Vagina (tissue), 2 donors: ENCODE measurements at places on chromosomes 6 and 20. TPM values are rescaled to one million over a fixed set of nuclear protein-coding genes. Genes with fewer than 3 reads are reported as not detected.
A peak's percentile ranks its signal among the peaks of the same experiment; 100 is the strongest.

Gene PAK5
- total RNA-seq = 0.25 TPM

Gene MYCT1
- total RNA-seq = 8.3 TPM

Gene ATRN
- 22.8 TPM for total RNA-seq

Gene KIF6
- not detected for total RNA-seq

Gene ADAT2
- total RNA-seq = 5.9 TPM

- H3K4me3 ChIP-seq = no peak overlapping the region
- no peak for DNase-seq
- H3K4me1 ChIP-seq = peaks cover 41% of the 10 kb centered on the region
- no peaks in the 10 kb centered on the region for H3K36me3 ChIP-seq
Measured at GRCh38 chr6:52535711-52536423, 41.0 kb downstream of the TRAM2 start.

- DNase-seq = no peak
- H3K27me3 ChIP-seq = no peaks in the 10 kb centered on the region
- no peak overlapping the region for H3K4me3 ChIP-seq
- no peaks in the 10 kb centered on the region for H3K36me3 ChIP-seq
- no peaks in the 10 kb centered on the region for H3K4me1 ChIP-seq
Measured at GRCh38 chr20:921068-921467, 4.9 kb upstream of the ANGPT4 start.

DNA sequence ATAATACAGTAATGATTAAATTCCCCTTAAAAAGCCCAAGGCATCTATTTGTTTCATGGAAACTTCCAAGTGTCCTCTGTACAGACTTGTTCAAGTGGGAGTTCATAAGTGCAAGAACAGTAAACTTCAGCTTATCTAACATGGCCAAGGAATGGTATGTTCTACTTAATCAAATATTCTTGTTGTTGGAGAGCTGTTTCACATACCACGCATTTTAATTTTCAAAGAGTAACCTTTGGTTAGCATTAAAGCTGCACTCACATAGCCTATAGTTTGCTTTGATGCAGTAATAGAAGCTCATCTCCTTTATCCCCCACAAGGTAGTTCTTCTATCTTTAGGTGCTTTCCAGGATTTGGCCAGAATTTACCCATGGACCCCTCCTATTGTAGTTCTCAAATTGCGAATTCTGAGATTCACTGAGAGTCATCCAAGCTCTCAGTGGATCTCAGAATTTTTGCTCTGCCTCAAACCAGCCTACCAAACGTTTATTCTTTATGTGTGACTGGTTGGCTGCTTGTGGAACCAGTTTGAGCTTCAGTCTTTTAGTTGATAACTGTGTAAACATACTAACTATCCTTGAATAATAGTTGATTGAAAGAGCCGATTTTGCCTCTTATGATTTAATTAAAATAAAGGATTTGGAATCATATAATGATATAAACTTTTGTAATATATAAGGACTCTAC is 668.0 kb upstream of the FLRT3 start:
- no peak overlapping the region for H3K4me3 ChIP-seq
- H3K27me3 ChIP-seq = no peaks in the 10 kb centered on the region
- no peak for DNase-seq
- no peaks in the 10 kb centered on the region for H3K36me3 ChIP-seq
- H3K27ac ChIP-seq = no peak overlapping the region
- no peaks in the 10 kb centered on the region for H3K4me1 ChIP-seq

DNA sequence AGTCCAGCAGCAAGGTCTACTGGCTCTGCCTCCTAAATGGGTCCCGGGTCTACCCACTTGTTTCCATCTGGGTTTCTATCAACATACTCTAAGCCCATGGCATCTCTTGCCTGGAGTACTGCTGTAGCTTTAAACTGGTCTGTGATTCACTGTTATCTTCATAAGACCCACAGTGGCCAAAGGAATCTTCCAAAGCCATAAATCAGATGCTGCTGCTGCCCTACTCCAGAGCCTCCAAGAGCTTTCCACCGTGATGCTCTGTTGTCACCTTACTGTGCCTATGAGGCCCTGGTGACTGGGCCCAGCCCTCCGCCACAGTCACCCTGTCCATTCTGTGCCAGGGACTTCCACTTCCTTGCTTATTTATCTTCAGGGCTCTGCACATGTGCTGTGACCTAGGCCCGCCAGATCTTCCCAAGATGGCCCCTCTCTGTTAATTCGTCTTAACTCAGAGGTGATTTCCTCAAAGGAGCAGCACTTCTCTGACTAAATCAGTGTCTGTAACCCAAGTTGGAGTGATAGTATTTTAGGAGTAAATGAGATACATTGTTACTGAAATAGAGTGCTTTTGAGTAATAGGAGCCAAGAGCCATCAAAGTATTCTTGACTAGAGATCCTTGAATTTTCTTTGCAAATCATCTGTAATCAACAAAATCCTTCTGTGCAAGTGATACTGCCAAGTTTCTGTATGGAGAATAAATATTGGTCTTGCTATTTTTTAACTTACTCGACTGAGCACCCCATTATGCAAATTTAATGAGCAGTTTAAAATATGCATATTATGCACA is 102.5 kb downstream of the PPP1R14C start:
- H3K4me1 ChIP-seq = no peaks in the 10 kb centered on the region
- H3K27ac ChIP-seq = no peak overlapping the region
- no peaks in the 10 kb centered on the region for H3K36me3 ChIP-seq
- no peak for DNase-seq
- no peaks in the 10 kb centered on the region for H3K27me3 ChIP-seq
- H3K4me3 ChIP-seq = no peak overlapping the region

DNA sequence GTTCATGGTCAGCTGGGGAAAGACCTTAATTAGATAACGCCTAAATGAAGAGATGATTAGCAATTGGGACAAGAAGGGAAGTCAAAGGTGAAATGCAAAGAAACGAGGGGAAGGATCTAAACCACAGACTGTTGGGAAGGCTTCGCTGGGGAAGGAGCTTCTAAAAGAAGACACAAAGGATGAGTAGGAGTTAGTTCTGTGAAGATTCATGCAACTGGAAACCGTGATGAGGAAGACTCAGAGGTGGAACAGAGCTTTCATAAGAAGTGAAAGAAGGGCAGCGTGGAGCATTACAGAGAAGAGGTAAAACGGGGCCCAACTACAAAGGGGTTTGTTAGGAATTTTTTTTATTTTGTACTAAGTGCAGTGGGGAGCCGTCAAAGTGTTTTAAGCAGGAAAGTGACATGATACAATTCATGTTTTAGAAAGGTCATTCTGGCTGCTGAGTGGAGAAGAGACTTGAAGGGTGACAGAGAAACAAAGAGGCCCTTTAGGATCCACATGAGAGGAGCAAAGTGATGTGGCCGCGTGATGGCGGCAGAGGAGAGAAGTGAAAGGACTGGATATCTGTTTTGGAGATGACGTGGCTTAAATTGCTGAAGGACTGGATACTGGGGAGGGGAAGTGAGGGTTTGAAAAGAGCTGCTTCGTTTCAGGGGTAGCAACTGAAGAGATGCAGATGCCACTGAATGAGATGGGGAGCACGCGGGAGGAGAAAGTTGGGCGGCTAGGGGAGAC is 33.6 kb downstream of the TTI1 start:
- no peaks in the 10 kb centered on the region for H3K4me1 ChIP-seq
- no peak overlapping the region for H3K4me3 ChIP-seq
- H3K27me3 ChIP-seq = no peaks in the 10 kb centered on the region

- no peaks in the 10 kb centered on the region for H3K27me3 ChIP-seq
- no peak for DNase-seq
- no peak overlapping the region for H3K27ac ChIP-seq
- H3K36me3 ChIP-seq = no peaks in the 10 kb centered on the region
Measured at GRCh38 chr20:8360035-8360434, 228.0 kb downstream of the PLCB1 start.

- no peak for DNase-seq
- H3K27me3 ChIP-seq = no peaks in the 10 kb centered on the region
- H3K4me3 ChIP-seq = no peak overlapping the region
Measured at GRCh38 chr20:62511915-62512610, 36.3 kb upstream of the GATA5 start.

GRCh38 chr6:162211777-162212176 is 515.8 kb downstream of the PRKN start:
- H3K4me3 ChIP-seq = no peak overlapping the region
- H3K27ac ChIP-seq = no peak overlapping the region
- no peaks in the 10 kb centered on the region for H3K36me3 ChIP-seq
- no peaks in the 10 kb centered on the region for H3K4me1 ChIP-seq

GRCh38 chr20:57048027-57048869 is 218.2 kb downstream of the BMP7 start:
- no peak overlapping the region for H3K4me3 ChIP-seq
- no peaks in the 10 kb centered on the region for H3K36me3 ChIP-seq
- no peaks in the 10 kb centered on the region for H3K27me3 ChIP-seq
- peak overlapping the region; percentile 48 for H3K27ac ChIP-seq
- peaks cover 49% of the 10 kb centered on the region for H3K4me1 ChIP-seq

GRCh38 chr6:147515327-147515726 is 6.8 kb downstream of the SAMD5 start:
- H3K36me3 ChIP-seq = no peaks in the 10 kb centered on the region
- DNase-seq = no peak
- H3K27ac ChIP-seq = no peak overlapping the region
- no peak overlapping the region for H3K4me3 ChIP-seq

GRCh38 chr6:170345662-170346061 is 39.1 kb downstream of the FAM120B start:
- H3K27ac ChIP-seq = no peak overlapping the region

- no peaks in the 10 kb centered on the region for H3K27me3 ChIP-seq
- H3K27ac ChIP-seq = no peak overlapping the region
- H3K36me3 ChIP-seq = no peaks in the 10 kb centered on the region
Measured at GRCh38 chr20:50758469-50758868, 27.1 kb downstream of the PARD6B start.

DNA sequence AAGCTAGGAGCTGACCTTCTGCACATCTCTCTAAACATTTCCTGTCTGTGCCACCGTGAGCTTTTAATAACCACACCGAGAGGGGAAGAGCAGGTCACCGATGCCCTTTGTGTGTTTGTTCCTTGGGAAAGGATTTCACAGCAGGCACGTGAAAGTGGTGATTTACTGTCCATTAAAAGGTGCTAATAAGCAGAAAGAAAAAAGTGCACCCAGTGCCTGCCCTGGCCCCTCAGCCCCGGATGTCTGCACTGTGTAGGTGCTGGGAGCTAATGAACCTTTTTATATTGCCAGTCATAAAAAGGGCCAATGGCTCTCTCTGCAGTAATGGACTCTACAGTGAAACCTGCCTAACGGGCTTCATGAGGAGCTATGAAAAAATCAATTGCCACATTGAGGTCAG is 312.6 kb downstream of the C6orf118 start:
- H3K4me1 ChIP-seq = no peaks in the 10 kb centered on the region
- no peak overlapping the region for H3K27ac ChIP-seq
- H3K27me3 ChIP-seq = no peaks in the 10 kb centered on the region
- no peak for DNase-seq
- no peak overlapping the region for H3K4me3 ChIP-seq

DNA sequence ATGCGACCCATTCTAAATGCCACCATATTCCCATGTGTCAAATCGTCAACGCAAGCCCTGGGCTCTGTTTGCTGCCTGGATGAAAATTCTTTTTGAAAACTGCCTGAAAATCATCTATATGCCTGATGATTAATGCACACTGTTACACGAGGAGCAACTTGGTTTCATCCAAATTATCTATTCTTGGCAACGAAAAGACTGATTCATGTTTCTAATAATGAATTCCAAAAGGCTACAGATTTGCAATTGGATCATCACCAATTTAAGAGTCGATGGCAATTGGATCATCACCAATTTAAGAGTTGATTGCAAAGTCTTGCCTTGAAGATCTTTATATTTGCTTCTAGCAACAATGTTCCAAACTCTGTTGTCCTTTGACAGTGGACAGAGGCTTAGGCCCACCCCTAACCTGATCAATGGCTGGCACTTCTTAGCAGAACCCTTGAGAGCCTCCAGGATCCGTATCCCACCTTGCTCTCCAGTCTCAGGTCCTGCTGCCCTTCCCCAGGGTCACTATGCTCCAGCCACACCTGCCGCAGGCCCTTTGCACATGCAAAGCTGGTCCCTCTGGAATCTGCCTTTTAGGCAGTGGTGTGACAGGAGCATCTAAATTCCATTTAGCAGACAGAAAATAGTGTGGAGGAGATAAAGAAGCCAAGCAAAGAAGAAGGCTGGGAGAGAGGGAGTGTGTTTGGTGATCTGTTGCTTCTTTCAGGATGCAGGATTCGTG is 460.9 kb upstream of the SULF2 start:
- H3K4me1 ChIP-seq = no peaks in the 10 kb centered on the region
- H3K27ac ChIP-seq = no peak overlapping the region
- no peak overlapping the region for H3K4me3 ChIP-seq
- no peaks in the 10 kb centered on the region for H3K27me3 ChIP-seq
- no peak for DNase-seq

DNA sequence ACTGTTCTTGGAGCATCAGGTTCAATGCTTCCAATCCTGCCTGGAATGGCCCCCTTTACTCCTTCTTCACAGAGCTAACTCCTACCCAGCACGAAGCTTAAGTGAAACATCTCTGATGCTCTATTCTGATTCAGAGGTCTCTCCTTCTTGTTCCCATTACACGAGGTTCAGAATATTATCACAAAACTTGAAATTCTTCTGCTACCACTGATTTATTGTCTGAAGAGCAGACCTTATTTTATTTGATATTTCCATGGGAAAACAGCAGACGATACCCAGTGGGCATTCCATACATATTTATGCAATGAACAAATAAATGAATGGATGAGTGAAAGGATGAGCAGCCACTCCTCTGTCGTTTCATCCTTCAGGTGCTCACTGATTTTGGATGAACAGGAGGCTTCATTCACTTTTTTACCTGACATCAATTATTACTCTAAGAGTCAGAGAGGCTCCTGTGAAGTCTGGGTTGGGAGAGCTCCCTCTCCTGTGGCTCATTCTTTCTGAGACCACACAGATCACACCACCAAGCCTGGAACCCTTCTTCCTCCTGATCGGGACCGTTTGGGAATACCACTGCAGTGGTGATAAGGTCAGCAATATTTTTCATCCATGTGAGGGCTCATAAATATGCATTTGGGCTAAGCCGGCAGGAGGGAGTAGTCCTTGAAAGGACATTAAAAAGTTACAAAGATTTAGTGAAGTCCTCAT is 25.8 kb downstream of the SMLR1 start:
- no peak overlapping the region for H3K27ac ChIP-seq
- DNase-seq = no peak
- H3K36me3 ChIP-seq = no peaks in the 10 kb centered on the region
- H3K27me3 ChIP-seq = no peaks in the 10 kb centered on the region

DNA sequence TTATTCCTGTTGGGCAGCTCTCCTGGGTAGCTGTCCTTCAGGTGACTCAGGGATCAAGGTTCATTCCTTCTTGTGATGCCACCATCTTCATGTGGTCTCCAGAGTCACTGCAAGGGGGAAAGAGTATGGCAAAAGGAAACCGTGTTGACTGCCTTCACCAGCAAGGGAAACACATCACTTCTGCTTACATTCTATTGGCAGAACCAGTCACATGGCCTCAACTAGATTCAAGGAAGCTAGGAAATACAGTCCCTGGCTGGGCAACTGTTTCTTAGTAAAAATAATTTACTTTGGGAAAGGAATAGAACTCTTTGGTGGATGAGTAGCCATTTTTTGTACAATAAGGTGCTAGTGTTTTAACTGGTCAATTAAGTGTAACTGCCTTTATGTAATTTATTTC is 5.3 kb downstream of the ANKRD6 start:
- no peaks in the 10 kb centered on the region for H3K27me3 ChIP-seq
- peaks cover 13% of the 10 kb centered on the region for H3K4me1 ChIP-seq
- H3K27ac ChIP-seq = no peak overlapping the region
